ENCODE measurements at places on chromosomes 7 and 10.
A peak's percentile ranks its signal among the peaks of the same experiment; 100 is the strongest.

- no peak for DNase-seq
These were observed 59.9 kb upstream of the DNAJB12 start for GRCh38 chr10:72414642-72415041.

GRCh38 chr10:69464801-69465401 lies 13.6 kb downstream of the TSPAN15 start:
- DNase-seq = no peak

GRCh38 chr7:112556633-112557032 lies 75.8 kb downstream of the LSMEM1 start:
- DNase-seq = no peak

DNA sequence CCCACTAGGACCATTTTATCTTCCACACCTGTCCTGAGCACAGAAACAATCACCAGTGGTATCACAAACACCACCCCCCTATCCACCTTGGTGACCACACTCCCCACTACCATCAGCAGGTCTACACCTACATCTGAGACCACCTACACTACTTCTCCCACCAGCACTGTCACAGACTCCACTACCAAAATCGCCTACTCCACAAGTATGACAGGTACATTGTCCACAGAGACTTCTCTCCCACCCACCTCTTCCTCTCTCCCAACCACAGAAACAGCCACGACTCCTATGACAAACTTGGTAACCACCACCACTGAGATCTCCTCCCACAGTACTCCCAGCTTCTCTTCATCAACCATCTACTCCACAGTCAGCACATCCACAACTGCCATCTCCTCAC lies 3.3 kb downstream of the MUC3A start:
- DNase-seq = no peak

GRCh38 chr10:104336821-104337467 lies 1.3 kb downstream of the ITPRIP start:
- no peak for DNase-seq

DNA sequence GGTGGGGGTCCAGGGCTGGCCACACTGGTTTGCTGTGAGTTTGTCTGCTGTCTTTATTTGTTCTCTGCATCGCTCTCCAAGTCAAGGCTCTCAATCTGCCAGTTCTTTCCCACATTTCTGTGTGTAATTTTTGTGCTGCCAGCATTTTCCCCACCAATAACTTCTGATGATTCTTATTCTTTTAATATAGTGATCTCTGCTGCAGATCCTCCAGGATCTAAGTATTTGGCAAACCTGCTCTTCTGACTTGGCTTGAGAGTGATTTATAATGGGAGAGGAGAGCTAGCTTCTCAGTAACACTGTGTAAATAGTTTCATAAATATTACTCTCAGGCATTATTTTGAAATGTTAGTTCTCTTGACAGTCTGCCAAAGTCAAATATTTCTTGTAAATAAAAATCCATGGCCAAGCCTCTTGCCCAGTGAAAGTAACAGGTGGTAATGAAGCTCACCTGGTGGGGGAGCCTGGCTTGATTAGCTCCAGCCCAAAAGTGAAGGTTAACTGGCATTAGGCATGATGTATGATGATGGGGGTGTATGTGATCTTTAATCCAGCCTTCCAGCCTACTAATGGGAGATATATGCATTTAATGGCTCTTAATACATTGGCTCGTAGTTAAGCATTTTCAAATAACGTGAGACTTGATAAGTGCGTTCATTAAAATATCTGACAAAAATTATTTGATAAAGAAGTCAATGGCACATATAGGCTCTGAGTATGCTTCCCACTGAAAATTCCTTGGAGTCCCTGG lies 1055.9 kb downstream of the KCNMA1 start:
- DNase-seq = no peak

DNA sequence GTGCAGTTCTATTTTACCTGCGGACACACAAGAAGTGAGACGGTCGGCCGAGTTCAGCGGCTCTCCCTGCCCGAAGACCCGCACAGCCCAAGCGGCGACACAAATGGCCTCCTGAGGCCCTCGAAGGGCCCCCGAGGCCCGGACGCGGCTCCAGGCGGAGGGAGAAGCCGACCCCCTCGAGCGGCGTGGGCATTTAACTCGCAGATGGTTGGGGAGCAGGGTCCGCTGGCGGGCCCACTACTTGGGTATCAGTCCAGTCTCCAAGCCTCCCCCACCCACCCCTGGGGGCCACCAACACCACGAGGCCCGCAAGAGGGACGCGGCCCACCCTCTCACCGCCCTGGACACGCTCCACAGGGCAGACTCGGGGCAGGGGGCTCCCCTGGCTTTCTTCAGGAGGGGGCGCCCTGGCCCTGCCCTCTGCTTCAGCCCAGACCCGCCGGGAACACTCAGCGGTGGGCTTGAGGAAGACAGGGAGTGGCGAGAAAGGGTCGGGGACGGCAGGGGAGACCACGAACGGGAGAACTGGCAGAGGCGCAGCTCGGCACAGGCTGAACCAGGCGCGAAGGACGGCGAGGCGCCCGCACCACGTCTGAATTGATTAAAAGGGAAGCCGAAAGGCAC lies 1.7 kb downstream of the IGF2BP3 start:
- no peak for DNase-seq

- no peak for DNase-seq
These were observed 937.5 kb downstream of the GRID1 start for GRCh38 chr10:85429126-85429525.

- DNase-seq = no peak
These were observed 188.6 kb downstream of the ELFN1 start for GRCh38 chr7:1858435-1859265.

- peak; percentile 79 for DNase-seq
These were observed 54.4 kb upstream of the FAM133B start for GRCh38 chr7:92644406-92645113.

DNA sequence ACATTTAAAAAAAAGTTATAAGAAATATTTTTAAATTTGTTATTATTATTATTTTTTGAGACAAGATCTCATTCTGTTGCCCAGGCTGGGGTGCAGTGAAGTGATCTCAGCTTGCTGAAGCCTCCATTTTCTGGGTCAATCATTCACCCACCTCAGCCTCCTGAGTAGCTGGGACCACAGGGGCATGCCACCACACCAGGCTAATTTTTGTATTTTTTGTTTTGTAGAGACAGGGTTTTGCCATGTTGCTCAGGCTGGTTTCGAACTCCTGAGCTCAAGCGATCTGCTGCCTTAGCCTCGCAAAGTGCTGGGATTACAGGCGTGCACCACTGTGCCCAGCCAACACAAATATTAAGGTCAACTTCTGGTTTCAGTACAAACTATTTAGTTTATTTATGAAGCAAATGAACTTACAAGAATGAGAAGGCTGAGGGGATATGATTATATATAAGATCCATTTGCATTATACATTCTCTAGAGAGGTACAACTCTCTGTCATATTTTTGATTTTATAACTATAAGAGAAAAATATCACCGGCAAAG lies 45.9 kb upstream of the FAM133B start:
- DNase-seq = no peak

- DNase-seq = no peak
These were observed 352.2 kb downstream of the CALN1 start for GRCh38 chr7:72059925-72060324.

DNA sequence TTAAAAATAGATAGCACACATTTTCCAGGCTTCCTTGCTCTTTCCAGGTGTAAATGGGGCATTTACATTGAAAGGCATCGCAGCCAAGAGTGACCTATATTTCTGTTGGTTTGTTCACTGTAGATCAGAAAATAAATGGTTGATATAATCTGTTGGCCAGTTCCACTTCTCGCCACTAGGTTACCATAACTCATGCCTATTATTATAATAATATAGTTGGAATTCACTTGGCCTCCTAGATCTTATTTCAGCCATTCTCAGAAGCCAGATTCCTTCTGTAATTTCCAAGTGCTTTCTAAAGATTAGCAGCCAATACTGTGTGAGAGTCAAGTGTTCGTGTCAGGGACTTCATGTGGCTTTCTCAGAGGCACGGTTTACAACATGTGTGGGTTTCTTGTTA lies 179.5 kb downstream of the DNAH11 start:
- DNase-seq = no peak

GRCh38 chr10:91127341-91128082 lies 93.0 kb upstream of the PCGF5 start:
- no peak for DNase-seq

- no peak for DNase-seq
These were observed 362.5 kb upstream of the PCDH15 start for GRCh38 chr10:55163388-55163979.

GRCh38 chr7:157438121-157439025 lies 101.6 kb downstream of the DNAJB6 start:
- no peak for DNase-seq

GRCh38 chr10:43395571-43396060 lies 13.4 kb downstream of the HNRNPF start:
- DNase-seq = no peak

DNA sequence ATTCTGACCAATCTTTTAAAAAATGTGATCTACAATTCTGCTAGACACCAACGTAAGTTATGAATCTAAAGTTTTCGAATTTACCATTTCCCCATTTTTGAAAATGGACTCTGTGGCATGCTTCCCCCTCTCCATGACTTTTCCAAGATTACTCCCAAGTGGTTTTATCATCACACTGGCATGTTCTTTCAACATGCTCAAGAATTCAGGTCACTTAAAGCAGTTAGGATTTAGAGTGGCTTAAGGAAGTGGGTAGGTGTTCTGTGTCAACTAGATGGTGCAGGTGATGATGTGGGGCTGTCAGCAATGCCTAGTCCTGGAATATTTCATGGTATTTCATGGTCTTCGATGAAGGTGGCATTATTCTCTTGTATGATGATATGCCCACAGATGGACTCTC lies 164.0 kb upstream of the ASAH2 start:
- no peak for DNase-seq

DNA sequence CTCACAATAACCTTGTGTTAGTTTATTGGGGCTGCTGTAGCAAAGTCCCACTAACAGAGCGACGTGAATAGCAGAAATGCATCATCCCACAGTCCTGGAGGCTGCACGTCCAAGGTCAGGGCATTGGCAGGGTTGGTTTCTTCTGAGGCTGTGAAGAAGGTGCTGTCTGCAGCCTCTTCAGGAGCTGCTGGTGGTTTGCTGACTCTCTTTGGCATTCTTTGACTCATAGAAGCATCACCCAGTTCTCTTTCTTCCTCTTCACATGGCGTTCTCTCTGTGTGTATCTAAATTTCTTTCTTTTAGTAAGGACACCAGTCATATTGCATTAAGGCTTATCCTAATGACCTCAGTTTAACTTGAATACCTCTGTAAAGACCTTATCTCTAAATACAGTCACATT lies 428.4 kb upstream of the KLF6 start:
- DNase-seq = no peak

GRCh38 chr10:120426306-120426705 lies 30.7 kb upstream of the PLPP4 start:
- DNase-seq = no peak

DNA sequence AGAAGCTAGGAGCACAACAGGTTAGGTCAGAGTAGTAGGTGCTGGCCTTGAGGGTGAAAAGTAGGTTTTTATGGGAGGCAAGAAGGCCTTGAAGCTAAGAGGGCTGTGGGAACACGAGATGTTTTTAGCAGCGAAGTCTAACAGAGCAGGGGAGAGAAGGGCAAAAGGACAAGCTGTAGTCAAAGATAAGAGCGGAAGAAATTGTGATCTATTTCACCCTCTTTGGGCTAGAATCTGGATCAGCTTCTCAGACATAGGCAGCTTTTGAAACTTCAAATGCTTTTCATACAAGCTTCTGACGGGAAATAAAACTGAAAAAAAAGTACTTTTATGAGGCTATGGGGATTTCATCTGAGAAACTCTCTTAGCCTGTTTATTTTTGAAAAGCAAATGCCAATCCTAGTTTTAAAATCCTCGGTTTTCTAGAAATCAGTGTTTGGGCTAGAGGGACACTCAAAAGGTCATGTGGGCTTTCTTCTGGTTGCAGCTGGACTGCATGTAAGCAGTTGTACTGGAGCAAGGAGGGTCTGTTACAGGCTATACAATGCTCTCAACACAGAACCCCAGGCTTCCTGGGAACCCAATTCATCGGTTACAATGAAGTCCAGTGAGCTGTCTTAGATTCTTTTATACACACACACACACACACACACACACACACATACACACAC lies 83.6 kb downstream of the RNF216 start:
- DNase-seq = no peak

DNA sequence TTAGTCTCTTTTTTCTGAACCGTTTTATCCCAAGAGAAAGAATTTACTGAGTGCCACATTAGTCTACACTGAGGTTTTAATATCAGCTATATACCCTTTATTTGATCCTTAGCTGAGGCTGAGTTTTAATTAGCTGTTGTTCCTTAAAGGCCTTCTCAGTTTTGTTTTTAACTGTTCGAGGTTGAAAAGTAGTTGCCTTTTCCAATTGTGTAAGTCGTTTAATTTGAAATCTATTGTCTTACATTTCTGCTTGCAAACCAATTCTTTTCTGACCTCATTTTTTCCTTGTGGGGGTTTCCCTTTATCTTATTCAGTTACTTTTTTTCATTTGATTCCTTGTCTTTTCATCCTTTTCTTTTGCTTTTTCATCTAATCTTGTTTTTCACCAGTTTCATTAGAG lies 30.8 kb downstream of the UMAD1 start:
- DNase-seq = no peak

DNA sequence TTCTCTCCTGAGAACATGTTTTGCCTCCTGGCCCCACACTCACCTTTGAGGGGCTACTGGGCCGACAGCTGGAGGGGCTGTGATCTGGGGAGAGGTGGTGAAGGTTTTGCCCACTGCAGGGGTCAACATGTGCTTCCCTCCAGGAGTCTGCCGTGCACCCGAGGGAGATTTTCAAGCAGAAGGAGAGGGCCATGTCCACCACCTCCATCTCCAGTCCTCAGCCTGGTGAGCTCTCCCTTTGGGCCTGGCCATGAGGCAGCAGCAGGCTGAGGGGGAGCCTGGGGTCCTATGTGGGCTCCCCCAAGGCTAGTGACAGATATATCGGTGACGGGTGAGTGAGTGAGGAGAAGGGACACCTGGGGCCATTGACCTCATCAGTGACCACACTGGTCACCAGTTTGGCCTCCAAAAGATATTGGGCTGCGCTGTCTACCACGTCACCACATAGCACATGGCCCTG lies 6.6 kb downstream of the PGAM2 start:
- peak; percentile 9 for DNase-seq

DNA sequence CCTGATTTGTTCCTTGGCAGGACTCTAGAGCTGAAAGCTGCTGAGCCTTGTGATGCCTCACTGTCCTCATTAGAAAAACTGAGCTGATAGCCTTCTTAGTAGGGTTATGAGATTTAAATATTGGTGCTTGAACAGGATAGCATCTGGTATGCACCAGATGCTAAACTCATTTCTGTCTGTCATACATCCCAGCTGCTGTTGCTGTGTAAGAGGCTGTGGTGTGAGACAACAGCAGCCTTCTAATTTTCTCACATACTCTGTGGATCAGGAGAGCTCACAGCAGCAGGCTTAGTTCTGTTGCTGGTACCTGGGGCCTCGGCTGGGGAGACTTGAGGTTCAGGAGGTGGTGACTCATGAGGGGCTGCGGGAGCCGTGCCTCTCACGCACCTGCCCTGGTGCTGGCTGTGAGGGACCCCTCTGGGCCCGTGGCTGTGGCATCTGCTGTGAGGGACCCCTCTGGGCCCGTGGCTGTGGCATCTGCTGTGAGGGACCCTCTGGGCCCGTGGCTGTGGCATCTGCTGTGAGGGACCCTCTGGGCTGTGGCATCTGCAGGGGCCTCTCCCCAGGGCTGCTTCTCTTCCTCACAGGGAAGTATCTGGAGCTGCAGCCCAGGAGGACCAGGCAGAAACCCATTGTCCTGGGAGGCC lies 12.5 kb downstream of the DYNC2I1 start:
- DNase-seq = no peak

Data from left ventricle myocardium inferior (tissue), 1 donor.